ENCODE measurements at places on chromosomes 5 and 9.
A peak's percentile ranks its signal among the peaks of the same experiment; 100 is the strongest.

GRCh38 chr5:41542183-41542582 is 31.8 kb upstream of the PLCXD3 start:
- DNase-seq: no peak

DNA sequence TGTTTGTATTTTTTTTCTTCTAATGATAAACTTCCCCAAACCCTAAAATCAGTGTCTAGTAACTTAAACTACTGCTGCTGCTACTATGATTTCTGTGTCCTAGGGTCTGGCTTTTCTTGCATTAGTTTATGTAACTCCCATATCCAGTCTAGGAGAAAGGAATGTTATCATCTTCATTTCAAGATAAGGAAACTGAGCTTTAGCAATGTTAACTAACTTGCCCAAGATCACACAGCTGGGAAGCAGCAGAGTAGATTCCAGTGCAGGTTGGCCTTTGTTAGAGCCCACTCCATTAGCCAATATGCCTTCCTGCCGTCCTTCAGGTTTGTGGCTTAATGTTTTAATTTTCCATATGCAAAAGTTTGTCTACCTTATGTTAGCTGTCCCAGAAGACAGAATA is 10.4 kb downstream of the TMEM171 start:
- DNase-seq: no peak

GRCh38 chr5:33299621-33300208 is 141.1 kb upstream of the TARS1 start:
- no peak for DNase-seq

GRCh38 chr9:107637421-107638420 is 148.2 kb upstream of the KLF4 start:
- DNase-seq: peak; percentile 77
